HFF-Myc (cell line): ENCODE measurements at places on chromosomes 13 and 19.
A peak's percentile ranks its signal among the peaks of the same experiment; 100 is the strongest.

GRCh38 chr19:45780448-45781213 is 1.7 kb downstream of the DMPK start:
- DNase-seq, result no peak

DNA sequence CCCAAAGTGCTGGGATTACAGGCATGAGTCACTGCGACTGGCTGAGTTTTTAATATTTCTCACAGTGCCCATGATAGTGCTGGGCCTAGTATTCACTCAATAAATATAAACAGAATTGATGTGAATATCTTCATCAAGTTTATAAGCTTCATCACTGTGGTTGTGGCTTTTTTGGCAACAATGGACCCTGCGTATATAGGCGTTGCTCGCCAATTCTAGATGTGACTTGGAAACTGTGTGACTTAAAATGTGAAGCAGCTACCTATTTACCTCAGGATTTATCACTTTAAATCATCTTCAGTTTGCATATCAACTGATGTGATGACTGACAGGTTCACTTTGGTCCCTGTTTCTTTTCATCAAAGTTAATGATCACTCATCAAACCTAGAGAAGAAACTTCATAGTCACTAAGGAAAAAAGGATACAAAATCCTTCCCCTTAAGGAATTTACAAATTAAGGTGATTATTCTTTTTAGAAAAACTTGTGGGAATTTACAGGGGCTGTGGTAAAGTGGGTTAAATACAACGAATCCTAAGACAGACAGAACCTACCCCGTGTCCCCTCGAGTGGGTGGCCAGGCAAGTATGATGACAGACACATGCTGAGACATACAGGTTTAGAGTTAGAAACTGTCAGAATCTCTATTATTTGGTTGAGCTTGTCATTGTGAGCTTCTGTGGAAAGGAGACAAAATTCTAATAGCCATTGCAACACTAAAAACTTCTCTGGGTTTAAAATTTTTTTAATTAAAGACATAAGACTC is 101.3 kb downstream of the AKAP11 start:
- no peak for DNase-seq

DNA sequence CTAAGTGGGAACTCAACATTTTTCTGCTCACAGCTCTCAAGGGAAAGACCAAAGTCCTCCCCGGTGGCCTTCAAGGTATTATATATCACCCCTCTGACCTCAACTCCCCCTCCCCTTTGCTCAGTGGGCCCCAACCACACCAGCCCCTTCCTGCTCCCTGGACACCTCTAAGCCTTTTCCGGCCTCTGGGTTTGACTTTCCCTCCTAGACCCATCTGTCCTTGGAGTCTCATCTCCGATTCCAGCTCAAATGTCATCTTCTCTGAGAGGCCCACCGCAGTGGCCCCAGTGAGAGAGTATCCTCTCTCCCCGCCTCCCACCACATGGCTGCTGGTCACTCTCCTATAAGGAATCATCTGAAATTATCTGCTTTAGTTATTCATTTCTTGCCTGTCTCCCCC is 941 bp upstream of the UHRF1 start:
- no peak for DNase-seq

- DNase-seq, result no peak
Measured at GRCh38 chr19:2288818-2289713, 7.1 kb upstream of the PEAK3 start.

GRCh38 chr19:51784922-51785690 is 9.9 kb upstream of the FPR3 start:
- no peak for DNase-seq

DNA sequence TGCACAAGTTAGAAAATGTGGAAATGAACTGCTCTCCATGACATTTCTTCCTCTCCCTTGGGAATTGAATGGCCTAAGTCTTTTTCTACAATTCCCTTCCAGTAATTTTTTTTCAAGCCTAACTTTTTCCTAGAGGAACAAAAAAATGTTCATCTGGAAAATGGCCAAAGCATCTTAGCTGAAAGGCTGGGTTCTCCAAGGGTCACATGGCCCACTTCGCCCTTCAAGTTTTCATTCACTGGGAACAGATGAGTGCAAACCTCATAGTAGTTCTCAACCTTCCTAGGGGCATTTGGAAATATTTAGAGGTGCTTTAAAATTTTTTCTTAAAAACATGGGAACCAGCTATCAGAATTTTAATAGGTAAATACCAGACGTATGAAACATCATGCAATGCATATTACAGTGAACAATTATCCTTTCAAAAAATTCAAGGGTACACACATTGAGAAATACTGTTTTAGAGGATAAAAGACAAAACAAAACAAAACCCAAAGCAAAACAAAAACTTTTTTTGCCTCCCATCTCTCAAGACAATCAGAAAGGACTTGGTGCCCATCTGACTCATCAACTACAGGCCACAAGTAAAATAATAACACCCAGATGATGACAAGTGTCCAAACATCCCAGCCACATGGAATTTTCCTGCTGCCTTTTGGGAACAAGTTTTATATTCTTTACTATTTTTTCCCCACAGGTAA is 208.8 kb downstream of the SLITRK6 start:
- peak; percentile 32 for DNase-seq
